ENCODE measurements at places on chromosomes 7 and 10. TPM values are rescaled to one million over a fixed set of nuclear protein-coding genes. Genes with fewer than 3 reads are reported as not detected.

Gene ABCC2
- total RNA-seq, result 128 TPM

Gene OGDH
- 62.1 TPM for total RNA-seq

Gene OR2A5
- not detected for total RNA-seq

Gene ZNF736
- total RNA-seq, result 6.1 TPM

Gene TRIM50
- not detected for total RNA-seq

Gene AOAH
- total RNA-seq, result not detected

Gene NME8
- not detected for total RNA-seq

Gene TFPI2
- total RNA-seq, result not detected

Gene PPA1
- total RNA-seq, result 353 TPM

GRCh38 chr7:140915935-140916555 is 8.7 kb downstream of the BRAF start:
- DNase-seq, result no peak

GRCh38 chr10:30870896-30871295 is 160.8 kb downstream of the ZNF438 start:
- no peak for DNase-seq

GRCh38 chr7:64873155-64873500 is 29.9 kb upstream of the ZNF273 start:
- DNase-seq, result peak; percentile 3

GRCh38 chr10:80542652-80543318 is 5.1 kb downstream of the SH2D4B start:
- no peak for DNase-seq

DNA sequence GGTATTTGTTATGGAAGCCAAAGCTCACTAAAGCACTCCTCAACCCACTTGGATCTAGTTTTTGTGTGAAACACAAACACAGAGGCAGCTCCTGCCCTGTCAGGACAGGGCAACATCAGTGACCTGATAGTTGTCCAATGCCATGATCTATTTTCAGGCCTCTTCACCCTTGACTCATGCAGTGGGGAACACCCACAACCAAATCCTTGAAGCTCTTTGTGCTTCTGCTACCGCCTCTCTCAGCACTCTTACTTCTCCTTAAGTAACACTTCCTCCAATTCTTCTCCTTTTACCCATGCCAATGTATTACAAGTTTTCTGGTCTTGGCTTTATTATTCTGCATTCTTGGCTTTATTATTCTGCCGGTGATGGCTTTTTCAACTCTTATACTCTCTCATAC is 425.3 kb downstream of the INHBA start:
- no peak for DNase-seq

Measured in Caco-2 (cell line).